ENCODE measurements at places on chromosomes 11 and 22.

DNA sequence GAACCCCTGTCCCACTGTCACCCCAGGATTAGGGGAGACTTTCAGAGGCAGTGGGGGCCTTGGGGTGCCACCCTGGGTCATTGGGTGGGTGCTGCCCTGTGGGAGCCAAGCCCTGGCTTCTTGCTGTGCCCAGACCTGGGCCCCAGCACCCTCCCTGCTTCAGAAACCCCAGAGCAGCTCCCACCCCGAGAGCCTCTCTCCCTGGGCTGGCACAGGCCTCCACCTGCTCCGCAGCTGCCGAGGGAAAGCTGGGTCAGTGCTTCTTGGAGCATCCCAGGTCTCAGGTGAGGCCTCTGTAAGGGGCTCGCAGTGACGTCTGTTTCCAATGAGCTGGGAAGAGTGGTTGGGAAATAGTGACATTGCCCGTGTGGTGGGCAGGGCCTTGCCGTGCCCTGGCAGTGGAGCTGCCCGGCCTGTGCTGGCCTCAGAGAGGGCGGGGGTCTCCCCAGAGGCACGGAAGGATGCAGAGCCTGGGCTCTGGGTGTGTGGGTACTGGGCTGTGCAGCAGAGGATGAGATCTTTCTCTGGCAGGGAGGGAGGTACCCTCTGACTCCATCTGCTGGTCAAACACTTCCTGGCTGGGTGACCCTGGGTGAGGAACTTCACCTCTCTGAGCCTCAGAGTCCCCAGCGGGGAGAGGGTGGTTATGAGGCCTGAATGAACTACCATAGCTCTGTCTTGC is 23.0 kb downstream of the C22orf23 start:
- no peak for DNase-seq

DNA sequence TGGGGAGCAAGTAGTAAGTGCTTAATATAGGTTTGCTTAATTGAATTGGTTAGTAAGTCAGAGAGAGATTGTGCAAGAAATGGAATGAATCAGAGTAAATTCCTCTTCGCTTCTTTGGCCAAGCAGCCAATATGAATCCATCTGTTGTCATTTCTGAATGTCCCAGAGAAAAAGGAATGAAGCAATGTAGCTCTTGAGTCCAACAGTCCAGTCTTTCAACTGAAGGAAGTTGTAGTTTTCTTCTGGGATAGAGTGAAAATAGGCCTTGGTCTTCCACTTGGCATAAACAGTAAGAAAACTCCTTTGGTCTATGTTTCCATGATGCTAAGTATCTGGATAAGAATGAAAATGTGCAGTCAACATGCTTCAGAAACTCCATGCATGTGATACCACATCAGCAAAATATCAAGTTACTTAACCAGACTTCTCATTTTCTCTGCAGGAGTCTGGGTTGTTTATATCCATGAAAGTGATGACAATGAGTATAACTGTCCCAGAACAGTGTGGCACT is 1.8 kb upstream of the FIBIN start:
- DNase-seq = no peak

- DNase-seq = no peak
These were observed 41.5 kb upstream of the PPARA start for GRCh38 chr22:46108564-46109473.

GRCh38 chr11:40388097-40388818 is 1071.2 kb downstream of the LRRC4C start:
- no peak for DNase-seq

- DNase-seq = no peak
These were observed 298.7 kb upstream of the NCAM1 start for GRCh38 chr11:112662554-112662953.

DNA sequence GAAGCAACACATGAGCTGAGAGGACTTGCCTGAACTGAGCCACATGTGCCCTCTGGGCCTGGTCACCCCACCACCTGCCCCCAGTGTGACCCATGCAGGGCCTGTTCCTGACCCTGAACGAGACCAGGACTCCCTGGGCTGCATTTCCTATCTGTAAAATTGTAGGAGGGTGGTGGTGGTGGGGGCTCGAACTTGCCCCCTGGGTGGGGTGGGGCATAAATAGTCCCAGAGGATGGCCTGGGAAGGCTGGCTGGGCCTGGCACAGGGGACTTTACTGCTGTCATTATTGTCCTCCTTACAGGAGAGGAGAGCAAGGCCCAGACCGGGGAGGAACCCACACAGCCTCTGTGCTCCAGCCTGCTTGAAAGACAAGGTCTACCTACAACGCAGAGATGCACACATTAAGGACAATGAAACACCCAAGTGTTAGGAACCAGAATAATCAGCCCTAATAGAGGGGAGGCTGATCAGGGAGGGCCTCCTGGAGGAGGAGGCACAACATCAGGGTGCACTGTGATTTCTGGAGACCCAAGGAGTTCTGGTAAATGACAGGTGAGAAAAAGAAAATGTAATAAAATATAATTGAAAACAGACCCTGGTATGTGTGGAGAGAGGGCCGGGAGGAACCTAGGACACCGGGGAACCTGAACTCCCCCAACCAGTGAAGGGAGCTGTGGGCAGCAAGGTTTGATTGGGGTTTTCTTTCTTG is 2.8 kb upstream of the AIFM3 start:
- DNase-seq = no peak

GRCh38 chr11:11620921-11621572 is 758 bp downstream of the GALNT18 start:
- DNase-seq = no peak

DNA sequence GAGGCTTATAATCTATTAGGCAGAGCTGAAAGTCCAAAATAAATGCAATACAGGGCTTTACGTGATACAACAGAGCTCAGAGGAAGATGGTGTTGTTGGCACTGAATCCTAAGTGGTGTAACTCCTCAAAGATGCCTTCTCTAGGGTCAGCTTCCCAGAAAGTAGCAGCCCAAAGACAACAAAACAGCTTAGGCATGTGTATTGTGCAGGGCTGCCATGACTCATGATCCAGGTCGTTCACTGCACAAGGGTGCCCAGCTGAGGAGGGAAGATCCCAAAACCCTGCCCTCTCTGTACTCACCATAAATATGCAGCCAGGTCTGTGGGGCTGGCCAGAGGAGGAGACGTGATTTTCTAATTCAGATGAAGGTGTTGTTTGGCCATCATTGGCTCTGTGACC is 59.4 kb upstream of the NNMT start:
- no peak for DNase-seq

DNA sequence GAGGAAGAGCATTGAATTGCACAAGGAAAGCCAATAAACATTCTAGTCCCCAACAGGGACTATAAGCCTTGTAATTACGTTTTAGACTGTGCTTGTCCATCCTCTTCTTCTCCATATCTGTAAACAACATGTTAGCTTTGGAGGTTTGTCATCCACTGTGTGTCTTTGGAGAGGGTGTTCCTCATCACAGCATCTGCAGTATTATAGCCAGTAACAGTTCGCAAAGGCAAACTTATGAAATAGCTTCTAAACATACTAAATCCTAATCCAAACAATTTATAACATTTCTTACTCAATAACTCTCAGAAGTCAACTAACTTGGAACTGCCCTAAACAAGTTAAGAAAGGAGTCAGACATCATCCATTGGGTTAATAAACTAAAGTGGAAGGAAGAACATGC is 10.3 kb upstream of the BDNF start:
- DNase-seq = no peak

DNA sequence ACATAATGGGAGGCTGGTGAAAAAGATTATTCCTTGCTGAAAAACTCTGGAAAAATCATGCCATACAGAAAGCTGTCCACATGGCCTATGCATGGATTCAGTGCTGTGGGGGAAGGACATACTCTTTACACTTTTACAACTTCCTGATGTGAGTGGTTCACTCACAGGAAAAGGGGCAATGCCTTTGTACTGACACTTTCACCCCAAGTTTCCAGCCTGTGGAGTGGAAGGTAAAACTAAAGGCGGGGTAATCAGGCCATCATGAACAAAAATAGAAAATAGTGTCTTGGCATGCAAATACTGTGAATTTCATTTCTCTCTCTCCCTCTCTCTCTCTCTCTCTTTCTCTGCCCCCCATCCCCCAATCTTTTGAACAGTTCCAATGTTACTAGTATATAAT is 281.8 kb downstream of the ETS1 start:
- DNase-seq = no peak

GRCh38 chr11:72553706-72554105 is 119.4 kb upstream of the CLPB start:
- DNase-seq = no peak

DNA sequence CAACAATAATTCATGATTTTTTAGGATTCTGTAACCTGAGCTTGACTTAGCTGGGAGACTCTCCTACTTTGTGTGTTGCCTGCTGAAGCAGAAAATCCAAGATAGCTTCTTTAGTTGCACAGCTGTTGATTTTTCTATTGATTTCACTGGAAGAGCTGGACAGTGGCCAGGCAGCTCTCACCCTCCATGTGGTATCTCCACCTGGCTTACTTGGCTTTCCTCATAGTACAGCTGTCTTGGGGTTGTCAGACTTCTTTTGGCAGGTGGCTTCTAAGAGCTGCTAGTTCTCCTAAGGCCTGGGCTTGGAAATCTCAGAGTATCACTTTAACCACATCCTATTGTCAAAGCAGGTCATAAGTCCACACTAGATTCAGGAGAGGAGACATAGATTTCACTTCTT is 130.8 kb upstream of the SPON1 start:
- DNase-seq = no peak

DNA sequence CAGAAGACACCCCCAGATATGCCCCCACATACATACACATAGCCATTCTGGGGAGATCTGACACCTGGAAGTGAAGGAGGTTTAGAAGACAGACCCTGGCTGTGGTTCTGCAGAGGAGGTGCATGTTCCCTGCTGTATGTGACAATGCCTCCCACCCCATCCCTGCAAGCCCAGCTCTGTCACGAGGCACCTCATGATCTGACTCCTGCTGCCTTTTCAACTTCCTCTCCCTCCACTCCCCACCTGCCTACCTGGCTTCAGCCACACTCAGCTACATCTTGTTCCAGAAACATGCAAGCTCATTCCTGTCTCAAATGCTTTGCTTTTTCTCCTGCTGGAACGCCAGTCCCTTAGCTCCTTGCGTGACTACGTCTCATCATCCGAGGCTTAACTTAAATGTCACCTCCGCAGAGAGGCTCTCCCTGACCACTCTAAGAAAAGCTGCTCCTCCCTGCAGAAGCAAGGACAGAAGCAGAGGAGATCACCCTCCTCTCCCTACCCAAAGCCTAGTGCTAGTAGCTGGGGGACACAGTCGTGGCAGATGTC is 114.5 kb downstream of the FEZ1 start:
- DNase-seq = no peak

DNA sequence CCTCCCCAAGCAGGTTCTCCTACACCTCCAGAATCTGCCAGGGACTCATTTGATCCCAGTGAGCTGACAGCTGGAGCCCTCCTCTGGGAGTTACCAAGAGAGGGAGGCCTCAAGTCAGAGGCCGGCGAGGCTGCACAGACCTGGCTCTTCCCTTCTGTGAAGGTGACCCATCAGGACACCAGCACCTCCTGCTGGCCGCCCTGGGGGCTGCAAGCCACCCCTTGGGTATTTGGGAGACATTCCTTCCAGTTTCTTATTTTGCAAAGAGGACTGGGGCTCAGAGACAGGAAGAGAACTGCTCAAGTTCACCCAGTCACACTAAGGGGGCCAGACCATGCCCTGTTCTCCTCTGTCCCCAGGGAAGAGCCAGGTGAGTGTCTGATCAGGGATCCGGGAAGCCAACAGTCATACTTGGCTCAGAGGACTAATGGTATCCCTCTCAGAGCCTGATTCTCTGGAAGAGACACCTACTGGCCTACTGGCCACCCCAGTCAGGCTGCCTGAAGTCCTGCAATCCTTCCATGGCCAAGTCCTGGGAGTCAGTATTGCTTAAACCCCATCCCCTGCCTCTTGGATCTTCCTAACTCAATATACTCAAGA is 40.5 kb upstream of the RIC3 start:
- no peak for DNase-seq

DNA sequence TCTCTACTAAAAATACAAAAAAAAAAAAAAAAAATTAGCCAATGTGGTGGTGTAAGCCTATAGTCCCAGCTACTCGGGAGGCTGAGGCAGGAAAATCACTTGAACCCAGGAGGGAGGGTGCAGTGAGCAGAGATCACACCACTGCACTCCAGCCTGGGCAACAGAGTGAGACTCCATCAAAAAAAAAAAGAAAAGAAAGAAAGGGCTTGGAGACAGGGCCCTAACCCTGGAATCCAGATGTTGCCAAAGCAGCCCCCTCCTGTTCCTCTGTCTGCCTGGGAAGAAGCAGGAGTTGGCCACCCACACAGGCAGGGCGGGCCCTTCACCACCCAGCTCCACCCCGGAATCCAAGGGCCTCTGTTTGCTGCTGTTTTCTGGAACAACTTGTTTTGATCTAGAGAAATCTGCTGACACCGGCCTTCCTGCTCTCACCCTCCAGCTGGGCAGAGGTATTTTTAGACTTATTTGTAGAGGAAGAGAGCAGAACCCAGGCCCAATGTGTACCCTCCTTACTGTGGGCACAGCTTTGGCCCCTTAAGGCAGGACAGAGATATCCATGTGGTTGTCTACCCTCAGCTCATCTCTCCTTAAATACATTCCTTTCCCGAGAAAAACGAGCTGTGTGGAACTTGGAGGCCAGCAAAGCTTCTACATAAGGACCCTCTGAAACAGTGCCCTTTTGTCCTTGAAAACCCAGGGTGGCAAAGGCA is 2.7 kb upstream of the NEAT1 start:
- DNase-seq = peak; percentile 90

DNA sequence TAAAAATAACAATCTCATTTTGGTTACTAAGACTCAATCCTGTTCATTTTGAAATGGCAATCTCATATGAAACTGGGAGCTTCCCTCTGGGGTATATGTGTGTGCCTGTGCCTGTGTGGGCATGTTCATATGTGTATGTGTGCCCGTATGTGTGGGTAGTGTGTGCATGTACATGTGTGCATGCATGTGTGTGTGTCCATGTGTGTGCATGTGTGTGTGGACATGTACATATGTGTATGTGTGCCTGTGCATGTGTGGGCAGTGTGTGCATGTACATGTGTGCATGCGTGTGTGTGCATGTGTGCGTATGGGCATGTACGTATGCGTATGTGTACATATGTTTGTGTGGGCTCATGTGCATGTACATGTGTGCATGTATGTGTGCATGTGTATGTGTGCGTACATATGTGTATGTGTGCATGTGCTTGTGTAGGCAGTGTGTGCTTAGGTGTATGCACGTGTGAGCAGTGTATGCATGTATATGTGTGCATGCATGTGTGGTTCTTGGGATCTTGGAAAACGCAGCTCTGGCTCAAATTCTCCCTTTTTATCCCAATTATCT is 24.5 kb upstream of the CACNG2 start:
- no peak for DNase-seq

Data from brain pericyte (primary cell).